ENCODE measurements at places on chromosomes 5 and 9.

GRCh38 chr5:43119771-43120170 is 943 bp upstream of the ZNF131 start:
- DNase-seq: no peak

- no peak for DNase-seq
Measured at GRCh38 chr9:136764301-136764891, at the start of gene LCN15. TSS of gene LCN15 (minus strand) at chr9:136764518. CDS start at chr9:136764488, 30 bp downstream.

- no peak for DNase-seq
Measured at GRCh38 chr5:19564036-19564435, 424.0 kb downstream of the CDH18 start.

DNA sequence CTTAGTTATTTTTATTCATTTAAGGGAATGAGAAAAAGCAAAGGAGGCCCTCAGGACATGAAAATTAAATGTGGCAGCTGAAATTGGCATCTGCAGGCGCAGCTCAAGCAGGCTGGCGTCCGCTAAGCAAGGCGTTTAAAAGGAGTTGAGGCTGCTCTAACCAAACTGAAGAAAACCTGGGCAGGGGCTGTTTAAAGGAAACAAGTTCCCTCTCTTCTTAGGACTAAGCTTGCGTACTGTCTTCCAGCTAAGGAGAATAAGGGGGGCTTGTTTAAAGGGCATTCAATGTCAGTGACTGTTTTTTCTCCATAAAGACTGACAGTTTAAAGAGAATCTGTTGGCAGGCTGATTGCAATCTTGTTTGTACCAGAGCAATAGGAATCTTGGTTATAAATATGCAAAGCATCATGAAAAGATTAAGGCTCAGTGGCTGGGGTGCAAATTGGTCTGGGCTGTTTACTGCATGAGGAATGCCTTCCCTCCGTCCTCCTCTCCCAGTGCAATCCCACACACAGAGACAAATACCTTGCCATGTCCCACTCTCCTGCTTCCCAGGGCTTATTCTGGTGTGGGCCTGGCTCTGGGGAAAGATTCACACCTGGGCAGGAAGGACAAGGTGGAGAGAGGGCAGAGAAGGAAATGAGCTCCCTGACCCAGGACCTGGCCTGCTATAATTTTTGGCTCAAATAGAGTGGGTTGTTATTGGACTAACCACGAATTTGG is 85.9 kb upstream of the LIFR start:
- no peak for DNase-seq

- peak; percentile 6 for DNase-seq
Measured at GRCh38 chr5:142783601-142784341, 13.6 kb downstream of the ARHGAP26 start.

DNA sequence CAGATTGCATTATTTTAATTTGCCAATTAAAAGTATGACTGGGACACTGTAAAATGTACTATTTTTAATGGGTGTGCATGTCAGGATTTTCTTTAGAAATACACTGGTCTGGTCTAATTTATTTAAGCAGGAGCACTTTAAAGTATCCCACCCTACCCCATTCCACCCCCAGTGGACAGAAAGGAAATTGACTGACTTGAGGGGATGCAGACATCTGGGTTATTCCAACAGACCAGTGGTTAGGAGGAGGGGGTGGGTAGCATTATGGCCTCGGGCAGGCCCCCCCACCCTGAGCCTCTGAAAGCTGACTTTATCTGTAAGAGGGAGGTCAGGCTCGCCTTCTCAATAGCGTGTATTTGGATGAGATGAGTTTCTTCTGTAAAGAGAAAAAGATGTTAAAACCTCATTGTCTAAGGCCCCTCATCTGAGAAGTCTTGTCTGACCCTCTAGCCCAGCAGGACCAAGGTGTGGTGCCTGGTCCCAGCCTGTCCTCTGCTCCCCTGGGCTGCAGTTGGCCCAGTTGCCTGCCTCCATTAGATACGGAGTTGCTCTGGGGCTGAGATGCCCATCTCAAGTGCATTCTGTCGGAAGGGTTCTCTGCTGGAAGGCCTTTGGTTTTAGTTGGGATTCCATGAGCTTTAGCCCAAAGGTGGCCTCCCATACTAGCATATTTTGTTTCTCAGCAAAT is 4.4 kb downstream of the HNRNPAB start:
- no peak for DNase-seq

DNA sequence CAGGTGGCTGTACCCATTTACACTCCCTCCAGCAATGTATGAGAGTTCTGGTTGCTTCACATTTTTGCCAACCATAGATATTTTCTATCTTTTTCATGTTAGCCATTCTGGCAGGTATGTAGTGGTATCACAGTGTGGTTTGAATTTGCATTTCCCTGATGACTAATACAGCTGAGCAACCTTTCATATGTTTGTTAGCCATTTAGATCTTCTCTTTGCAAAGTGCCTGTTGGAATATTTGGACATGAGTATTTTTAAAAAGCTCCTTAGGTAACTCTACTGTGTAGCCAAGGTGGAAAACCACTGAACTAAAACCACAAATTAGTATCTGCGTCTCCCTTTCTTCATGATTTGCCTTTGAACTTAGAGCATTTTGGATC is 31.9 kb downstream of the IRF1 start:
- no peak for DNase-seq

DNA sequence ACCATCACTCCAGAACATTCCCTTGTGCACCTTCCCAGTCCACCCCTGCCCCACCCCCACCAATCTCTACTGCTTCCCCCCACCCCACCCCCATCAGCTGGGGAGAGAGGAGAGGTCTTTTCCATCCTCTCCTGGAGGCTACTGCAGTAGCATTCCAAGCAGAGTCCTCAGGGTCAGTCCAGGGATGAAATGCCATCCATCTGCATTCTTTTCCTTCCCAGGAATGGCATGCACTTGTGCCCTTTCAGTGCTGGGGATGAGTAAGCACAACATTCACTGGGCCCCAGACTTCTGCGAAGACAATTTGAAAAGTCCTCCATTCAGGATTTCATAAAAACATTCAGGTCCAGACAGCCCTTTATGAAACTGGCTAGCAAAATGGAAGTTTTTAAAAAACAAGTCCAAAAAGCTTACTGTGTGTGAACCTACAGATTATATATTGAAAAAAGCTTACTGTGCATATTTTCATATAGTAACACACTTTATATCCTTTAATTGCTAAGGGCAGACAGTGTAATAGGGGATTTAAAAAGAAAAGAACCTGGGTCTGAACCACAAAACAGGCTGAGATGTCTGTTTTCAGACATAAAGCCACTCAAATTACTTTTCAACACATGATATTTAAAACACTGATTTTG is 50.0 kb upstream of the GOLPH3 start:
- DNase-seq: peak; percentile 44

- DNase-seq: no peak
Measured at GRCh38 chr5:139669662-139670368, 21.7 kb downstream of the CXXC5 start.

DNA sequence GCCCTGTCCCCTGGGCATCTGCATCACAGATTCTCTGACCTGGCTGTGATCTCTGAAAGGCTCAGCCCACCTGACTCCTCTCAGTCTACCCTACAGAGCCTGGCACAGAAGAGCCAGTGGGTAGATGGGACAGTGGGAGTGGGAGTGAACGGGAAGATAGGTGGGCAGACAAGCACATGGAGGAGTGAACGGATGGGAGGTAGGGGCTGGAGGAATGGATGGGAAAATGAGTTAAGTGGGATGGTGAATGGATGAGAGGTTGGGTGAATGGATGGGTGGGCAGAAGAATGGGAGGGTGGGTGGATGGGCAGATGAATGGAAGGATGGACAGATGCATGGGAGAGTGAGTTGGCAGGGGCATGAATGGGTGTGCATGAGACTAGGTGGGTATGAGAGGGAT is 18.8 kb downstream of the STK10 start:
- no peak for DNase-seq

GRCh38 chr9:133111808-133112662 is 9.0 kb downstream of the RALGDS start:
- DNase-seq: no peak

DNA sequence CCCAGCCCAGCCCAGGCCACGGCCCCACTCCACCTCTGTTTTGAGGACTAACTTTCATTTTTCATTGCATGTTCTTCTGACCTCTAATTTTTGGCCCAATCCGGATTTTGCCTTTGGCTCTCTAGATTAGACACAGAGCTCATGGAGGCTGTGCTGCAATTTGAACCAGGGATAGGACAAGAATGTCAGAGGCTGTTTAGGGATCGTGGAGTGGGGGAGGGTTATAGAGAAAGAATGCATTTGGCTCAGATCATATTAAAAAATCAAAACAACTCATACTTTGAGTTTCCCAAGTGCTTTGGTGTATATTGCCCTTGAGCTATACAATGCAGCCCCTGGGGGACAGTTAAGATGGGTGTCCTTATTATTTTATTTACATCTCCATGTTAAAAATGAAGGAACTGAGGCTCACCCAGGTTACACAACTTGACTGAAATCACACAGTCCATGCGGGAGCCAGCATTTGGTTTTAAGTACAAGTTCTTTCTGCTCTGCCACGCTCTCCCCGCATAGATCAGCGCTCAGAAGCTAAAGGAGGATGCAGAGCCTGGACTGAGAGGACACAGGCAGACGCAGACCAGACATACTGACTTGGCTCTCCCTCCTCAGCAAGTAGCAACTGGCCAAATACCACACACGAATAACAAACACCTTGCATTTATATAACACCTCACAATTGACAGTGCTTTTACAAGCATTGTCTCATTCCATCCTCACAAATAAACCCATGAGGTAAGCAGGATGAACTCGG is 126.4 kb upstream of the RAI14 start:
- no peak for DNase-seq

DNA sequence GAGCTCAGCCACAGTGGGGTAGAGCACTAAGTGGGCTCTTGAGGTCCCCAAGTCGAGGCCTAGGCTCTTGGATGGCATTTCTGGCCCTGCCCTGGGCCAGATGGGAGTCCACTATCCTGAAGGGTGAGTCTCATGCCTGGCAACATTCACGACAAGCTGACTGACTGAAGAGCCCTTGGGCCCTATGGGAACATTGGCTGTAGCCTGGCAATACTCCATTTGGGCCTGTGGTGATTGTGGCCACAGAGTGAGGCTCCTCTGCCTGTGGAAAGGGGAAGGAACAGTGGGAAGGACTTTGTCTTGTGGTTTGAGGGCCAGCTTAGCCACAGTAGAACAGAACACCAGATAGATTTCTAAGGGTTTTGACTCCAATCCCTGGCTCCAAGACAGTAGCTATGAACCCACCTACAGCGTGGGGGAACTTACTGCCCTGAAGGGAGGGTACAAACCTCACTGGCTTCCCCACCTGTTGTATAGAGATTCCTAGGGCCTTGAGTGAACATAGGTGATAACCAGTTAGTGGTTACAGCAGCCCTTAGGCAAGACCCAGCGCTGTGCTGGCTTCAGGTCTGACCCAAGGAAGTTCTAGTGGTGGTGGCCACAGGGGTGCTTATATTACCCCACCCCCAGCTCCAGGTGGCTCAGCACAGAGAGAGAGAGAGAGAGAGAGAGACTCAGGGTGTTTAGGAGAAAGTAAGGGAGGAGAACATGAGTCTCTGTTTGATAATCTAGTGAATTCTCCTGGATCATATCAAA is 72.4 kb downstream of the KIAA0825 start:
- DNase-seq: no peak

DNA sequence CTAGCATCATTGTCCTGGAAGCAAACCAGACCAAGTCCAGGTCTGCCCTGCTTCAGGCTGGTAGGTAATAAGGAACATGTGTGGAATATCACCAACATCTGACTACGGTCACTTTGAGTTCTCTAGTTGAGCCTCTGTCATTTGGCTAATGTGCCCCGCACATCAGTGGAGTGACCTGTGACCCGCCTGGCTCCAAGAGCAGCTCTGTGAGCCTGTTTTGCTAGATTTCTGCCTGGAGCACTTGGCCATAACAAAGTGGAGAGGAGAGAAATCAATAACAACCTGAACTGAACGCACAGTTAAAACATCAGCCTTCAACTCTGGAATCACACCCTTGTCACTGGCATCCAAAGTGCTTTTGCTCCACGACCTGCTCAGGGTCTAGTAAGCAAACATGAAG is 115.7 kb downstream of the PPP2R2B start:
- no peak for DNase-seq

GRCh38 chr5:176816043-176816745 is 5.8 kb downstream of the UNC5A start:
- DNase-seq: no peak

- DNase-seq: no peak
Measured at GRCh38 chr5:80284720-80285119, 28.9 kb upstream of the SERINC5 start.

DNA sequence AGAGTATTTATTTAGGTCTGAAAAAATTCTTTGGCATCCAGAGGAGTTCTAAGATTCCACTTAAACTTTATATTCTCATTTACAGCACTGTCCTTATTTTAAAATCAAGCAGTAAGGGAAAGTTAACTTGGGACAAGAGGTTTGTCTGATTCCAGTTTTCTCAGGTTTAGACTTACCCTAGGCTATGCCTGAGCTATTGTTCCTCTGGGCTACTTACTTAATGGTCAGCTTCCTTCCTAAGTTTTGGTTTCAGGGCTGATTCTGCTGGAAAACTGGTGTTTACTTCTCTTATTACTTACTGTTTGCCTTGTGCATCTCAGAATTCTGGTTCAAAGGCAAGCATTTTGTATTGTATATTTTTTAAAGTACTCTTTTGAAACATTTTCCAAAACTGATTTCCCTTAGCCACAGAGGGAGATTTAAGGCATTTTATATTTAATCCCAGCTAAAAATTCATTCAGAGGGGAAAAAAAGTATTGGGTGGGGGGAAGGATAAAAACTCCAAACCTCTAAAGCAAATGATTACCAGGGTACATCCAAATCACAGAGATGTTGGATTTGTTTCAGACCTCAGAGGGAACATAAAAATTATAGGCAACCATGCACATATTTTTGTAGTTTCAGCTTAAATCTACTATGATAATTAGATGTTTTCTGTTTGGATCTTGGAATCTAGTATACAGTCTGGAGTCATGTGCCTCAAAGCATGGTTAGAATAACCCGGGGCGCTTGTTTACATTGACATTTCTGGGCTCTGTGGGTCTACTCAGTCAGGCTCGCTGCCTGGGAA is 290.0 kb downstream of the ARHGAP26 start:
- no peak for DNase-seq

- no peak for DNase-seq
Measured at GRCh38 chr5:35138232-35138631, 90.5 kb upstream of the AGXT2 start.

DNA sequence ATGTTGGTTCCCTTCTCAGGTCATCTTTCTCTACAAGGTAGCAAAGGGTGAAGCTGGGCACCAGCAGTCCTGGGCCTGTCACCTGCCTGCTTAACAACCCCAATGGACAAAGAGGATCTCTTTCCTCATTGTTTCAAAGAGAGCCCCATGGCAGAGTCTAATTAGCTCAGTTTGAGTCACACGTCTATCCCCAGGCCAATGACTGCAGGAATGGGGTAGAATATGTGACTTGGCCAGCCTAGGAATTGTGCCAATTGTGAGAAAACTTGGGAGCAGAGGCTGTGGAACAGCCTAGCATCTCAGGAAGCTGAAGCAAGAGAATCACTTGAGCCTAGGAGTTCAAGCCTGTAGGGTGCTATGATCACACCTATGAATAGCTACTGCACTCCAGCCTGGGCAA is 3.6 kb upstream of the RAPGEF1 start:
- no peak for DNase-seq

DNA sequence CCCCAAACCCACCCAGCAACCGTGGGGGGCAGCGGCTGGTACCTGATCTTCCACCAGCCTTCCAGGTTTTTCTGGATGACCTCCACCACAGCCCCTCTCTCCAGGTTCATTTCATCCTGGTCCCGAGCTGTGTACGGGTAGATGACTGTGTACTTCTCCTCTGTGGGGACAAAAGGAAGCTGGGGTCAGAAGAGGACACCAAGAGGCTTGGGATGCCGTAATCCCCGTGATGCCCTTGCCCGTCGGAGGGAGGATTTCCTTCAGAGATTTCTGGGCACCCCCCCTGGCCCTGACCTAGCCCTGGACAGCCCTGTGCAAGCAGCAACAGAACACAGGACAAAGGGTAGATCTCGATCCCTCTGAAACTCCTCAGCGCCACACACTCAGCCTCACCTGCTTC is 70.3 kb upstream of the UBTD2 start:
- DNase-seq: no peak
